ENCODE measurements at places on chromosomes 12 and 14.

- DNase-seq = peak; percentile 23
These were observed 1.4 kb downstream of the HECTD4 start for GRCh38 chr12:112380663-112381405.

- DNase-seq = peak; percentile 56
These were observed 713 bp downstream of the FRMD6 start for GRCh38 chr14:51652168-51653078.

GRCh38 chr14:36767603-36768281, 106.1 kb downstream of the PAX9 start:
- DNase-seq = no peak

DNA sequence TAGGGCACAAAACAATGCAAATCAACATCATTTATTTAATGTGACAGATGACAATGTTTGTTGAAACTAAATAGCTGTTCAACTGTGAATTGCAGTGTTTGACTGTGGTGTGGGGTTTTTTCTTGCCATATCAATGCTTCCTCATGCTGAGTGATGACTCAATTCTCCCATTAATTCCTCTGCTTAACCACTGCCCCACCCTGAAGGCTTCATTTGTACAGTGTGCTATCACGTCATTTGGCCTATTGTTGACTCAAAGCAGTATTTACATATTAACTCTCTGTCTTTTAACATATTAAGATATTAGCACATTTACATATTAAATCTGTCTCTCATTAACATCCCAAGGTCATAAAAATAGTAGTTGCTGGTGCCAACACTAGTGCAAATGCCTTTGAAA, 164.8 kb upstream of the NRXN3 start:
- DNase-seq = no peak

DNA sequence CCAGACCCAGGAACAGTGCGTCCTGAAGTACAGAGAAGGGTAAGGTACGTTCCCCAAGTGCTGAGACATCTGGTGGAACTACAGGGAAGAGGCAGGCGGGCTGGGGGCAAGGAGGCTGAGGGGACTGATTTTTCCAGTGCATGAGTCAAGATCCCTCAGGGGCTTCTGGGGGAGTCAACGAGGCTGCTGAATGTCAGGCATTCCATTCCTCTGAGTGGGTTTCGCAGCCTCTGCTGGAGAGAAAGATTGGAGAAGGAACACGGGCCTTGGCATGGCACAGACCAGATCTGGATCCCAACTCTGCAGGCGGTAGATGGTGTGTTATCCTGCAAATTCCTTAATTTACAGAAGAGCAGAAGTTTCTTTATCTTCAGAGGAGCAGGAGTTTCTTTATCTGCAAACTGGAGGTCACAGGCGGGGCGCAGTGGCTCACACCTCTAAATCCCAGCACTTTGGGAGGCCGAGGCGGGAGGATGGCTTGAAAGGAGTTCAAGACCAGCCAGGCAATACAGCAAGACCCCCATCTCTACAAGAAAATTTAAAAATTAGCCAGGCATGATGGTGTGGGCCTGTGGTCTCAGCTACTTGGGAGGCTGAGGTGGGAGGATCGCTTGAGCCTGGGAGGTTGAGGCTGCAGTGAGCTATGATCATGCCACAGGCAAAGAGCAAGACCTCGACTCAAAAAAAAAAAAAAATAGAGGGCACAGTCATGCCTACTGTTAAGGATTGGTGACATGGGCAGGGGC, 132.6 kb upstream of the MAP1LC3B2 start:
- peak; percentile 13 for DNase-seq

- no peak for DNase-seq
These were observed 115.0 kb downstream of the DACT1 start for GRCh38 chr14:58752771-58753201.
